ENCODE measurements at places on chromosomes 12 and 14.

GRCh38 chr14:91237219-91237618 lies 7.3 kb downstream of the GPR68 start:
- no peak for DNase-seq

DNA sequence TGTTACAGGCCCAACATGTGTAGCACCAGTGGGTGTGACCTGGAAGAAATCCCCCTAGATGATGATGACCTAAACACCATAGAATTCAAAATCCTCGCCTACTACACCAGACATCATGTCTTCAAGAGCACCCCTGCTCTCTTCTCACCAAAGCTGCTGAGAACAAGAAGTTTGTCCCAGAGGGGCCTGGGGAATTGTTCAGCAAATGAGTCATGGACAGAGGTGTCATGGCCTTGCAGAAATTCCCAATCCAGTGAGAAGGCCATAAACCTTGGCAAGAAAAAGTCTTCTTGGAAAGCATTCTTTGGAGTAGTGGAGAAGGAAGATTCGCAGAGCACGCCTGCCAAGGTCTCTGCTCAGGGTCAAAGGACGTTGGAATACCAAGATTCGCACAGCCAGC lies 8.6 kb downstream of the BCL2L14 start:
- DNase-seq = no peak

DNA sequence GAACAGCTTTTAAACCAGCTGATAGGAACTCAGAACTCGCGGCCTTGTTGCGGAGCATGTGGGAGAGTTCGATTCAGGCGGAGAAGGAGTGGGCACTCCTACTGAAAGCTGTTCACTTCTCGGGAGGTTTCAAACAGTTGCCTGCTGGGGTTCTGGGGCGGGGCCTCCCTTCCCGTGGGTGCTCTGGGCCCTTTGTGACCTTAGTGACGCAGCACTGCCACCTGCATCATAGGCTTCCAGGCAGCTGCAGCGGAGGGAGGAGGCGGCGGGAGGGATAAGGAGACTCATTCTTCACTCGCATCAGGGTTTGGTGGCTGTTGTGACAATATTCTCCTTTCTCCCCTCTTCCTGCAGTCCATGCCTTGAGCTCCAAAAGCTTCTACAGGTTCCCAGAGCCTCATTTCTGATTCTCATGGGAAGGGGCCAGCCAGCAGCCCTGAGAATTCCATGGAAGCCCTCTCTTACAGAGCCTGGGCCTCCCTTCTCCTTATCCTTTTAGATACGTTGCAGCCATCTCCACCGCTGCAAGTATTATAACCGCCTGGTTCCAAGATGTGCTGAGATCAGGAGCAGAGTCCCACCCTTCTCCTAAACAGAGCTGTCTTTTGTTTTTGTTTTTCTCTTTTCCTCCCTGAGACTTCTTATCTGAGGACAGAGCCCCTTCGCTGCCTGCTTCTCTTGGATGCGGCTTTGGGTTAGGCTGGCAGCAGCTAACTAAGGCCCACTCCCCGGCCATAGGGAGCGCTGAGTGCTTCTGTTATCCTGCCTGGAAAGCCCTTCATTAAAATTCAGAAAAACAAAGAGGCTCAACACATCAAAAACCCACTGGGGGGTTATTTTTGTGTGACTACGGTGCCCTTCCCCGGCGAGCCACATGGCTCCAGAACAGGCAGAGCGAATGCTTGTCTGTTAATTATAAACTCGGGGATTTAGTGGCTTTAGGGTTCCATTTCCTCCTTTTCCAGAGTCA lies 67.6 kb upstream of the GPATCH2L start:
- no peak for DNase-seq

GRCh38 chr14:45786266-45786665 lies 533.3 kb upstream of the MIS18BP1 start:
- DNase-seq = no peak

DNA sequence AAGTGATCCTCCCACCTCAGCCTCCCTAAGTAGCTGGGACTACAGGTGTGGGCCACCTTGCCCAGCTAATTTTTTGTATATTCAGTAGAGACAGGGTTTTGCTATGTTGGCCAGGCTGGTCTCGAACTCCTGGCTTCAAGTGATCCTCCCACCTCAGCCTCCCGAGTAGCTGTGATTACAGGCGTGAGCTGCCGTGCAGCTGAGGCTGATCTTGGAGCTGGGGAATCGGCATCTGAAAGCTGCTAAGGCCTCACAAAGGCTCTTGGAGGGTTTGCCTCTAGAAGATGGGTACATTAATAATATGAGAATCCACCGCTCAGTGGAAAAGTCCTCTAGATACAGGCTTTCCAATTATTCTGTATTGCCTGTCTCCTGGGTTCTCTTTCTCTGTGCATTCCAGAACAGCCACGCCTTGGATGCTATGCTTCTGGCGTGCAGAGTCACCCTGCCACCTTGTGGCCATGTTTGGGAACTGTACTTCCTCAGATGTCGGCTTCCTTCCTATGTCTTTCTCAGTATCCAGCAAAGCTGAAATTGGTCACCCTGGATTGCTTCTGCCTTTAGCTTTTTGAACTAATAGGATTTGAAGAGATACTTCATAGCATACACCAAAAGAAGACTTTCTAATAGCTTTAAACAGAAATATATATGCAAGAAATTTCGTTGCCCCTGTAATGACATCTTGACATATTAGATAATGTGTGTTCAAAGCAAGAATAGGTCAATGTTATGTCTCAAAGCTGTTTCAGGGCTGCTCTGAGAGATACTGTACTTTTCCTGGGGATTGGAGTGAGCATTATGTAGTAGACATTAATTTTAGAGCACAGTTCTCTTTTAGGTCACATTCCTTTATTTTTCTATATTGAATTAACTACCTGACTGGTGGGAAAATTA lies 75.4 kb downstream of the SNAPC1 start:
- DNase-seq = peak; percentile 84

GRCh38 chr12:53378724-53379388 lies 1.1 kb upstream of the SP1 start:
- DNase-seq = no peak

Data from activated CD4-positive, alpha-beta T cell treated with anti-CD3 and anti-CD28 coated beads for 48 hours (primary cell).